ENCODE measurements at places on chromosomes 16 and 17.

DNA sequence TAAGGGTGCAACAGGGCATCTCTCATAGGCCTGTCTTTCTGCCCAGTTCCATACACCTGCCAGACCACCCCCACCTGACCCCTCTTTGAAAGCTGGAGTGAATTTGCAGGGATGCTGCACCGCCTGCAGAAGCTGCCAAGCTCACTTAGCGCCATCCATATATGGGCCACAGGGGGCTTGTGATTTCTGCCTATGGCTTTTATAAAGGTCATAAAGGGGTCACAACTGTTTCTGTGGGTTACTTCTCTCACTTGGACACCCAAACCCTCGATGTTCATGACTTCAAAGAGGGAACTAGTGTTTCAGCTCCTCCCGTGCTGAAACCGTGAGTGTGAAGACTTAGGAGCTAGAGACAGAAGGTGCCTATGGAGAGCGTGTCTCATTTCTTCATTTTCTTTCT lies 23.9 kb upstream of the MEAK7 start:
- DNase-seq = no peak

- DNase-seq = no peak
Observed at GRCh38 chr16:68232335-68232734, 3.6 kb downstream of the ESRP2 start.

GRCh38 chr17:10737168-10737622 lies 7.4 kb upstream of the TMEM220 start:
- peak; percentile 42 for DNase-seq

DNA sequence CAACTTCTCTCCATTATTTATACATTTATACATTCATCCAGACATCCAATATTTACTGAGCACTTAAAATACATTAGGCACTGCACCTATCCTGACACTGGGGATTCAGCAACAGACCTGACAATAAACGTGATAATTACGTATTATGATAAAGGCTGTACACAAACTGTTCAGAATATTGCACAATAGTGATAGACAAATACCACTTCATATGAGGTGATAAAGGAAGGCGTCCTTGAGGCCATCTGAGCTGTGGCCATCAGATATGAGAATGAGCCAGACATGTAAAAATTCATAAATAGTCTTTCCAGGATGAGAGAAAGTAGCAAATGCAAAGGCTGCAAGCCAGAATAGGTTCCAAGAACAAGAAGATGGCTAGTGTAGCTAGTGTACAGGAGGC lies 8.6 kb downstream of the USP32 start:
- DNase-seq = no peak

DNA sequence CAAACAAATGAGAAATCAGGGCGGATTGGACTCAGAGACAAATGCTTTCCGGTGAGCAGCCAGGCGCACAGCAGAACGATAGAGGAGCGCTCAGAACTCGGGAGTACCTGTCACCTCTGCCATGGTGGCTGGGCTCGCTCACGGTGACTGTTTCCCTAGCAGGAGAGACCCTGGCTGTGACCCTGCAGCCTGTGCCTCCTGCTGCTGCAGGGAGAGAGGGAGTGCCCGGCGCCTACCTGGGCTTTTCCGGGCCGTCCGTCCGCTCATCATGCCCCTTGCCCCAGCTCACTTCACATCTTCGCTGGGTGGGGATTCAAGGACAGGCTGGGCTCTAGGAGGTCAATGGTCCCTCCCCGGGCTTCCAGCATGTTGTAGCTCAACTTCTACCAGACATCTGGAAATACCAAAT lies 14.1 kb upstream of the DNAH17 start:
- no peak for DNase-seq
